Stimulated activated CD4-positive, alpha-beta T cell treated with anti-CD3 and anti-CD28 coated beads, Interleukin-15, amount 100 ng/mL, for 48 hours (primary cell): ENCODE measurements at places on chromosomes 7 and 10.

GRCh38 chr7:3942816-3943745 lies 642.0 kb downstream of the SDK1 start:
- no peak for DNase-seq

DNA sequence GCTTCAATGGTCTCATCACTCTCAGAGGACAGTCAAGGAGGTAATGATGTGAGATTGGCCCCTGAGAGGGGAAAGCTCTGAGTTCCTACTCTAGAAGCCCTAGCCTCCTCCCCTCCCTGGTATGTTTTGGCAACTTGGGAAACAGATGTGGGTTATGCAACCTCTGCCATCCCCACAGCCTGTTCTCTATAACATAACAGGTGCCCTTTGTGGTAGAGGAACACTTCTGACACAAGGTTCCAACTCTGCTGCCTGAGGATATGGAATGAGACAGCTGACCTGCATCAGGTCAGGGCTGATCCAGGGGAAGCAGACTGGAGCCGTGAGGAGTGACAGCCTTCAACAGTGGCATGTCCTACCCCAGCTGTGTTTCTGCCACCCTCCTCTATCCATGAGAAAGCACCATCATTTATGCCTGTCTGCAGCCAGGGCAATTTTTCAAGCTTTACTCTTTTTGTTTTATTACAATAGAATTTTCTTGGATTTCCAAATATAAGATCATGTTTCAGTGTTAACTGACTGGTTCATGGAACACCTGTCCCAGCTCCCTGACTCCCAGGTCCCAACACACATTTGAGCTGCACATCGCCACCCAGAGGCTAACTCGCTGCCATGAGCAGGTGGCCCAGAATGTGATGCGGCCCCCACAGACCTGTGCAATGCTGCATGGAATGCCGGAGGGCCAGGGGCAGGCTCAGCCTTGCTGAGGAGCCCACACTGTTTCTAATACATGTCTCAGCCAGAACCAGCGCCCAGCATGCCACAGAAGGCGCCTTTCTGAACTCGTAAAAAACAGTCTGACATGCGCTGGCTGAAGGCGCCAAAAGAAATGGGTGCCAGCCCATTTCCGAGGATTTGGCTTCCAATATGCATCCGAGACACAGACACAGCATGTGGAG lies 124.8 kb upstream of the CHST15 start:
- no peak for DNase-seq

DNA sequence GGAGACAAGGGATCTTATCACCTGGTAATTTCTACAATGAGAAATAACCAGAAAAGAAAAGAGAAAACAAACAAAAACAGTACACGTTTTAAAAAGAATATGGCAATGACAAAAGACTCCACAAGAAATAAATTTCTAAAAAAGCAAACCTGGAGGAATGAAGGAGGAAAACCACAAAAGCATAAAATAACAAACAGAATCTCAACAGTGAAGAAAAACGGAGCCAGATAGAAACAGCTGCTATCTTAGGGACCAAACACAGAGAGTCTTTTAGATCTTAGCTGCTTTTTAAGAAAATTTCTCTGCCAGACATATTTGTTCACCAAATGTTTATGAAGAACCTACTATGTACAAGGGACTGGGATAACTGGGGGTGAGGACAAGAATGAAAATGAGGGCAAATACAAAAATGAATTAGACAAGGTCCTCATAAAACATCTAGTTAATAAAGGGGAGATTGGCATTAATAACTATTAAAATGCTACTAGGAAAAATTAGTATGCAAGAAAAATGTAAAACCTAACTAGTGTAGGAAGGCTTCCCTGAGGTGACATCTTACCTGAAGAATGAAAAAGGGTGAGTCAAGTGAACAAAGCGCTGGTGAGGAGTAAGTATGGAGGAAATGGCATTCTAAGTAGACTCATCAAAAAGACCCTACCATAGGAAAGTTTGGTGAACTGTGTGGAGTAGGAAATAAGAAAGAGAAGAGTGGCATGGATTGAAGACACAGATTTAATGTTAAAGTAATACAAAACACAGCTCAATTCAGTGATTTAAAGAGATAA lies 34.3 kb downstream of the WASL start:
- DNase-seq, result no peak

DNA sequence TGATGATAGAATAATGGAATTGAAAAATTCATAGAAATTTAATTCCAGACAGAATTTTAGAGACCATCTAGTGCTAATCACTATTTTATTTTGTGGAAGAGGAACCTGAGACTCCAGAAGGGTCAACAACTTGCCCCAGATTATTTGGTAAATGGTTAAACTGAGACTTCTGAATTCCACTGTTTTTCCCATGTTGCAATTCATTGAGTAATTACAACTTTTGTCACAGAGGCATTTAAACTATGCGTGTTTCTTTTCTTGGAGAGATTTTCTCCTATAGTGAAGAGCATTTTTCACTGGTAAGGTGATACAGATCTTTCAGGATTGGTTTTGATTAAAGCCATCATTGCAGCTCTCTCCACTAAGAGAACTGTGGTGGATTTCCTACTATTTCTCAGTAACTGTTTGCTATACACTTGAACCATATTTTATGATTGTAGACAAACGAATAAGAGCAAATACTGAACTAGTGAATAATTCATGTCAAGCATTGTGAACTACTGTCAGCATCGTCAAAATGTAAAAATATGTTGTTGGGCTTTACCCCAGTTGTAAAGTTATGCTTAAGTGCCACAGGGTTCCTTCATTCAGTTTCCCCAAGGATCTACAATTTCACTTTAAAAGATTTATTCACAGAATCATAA lies 26.5 kb downstream of the LRGUK start:
- no peak for DNase-seq

DNA sequence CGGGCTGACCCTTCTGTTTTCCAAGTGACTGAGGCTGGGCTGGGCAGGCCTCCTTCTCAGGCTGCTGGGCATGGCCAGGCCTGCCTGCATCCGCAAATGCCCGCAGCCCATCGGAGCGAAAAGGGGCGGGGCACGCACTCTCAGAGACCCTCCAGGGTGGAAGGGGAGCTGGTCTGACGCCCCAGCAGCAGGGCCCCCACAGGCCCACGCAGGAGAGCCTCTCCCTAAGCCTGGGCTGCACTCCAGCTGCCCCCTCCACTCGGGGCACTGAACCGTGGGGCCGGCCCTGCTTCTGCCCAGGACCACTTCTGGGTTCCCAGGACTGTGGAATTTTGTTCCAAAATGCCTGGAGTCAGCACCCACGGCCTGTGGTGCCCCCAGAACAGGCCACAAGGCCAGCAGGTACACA lies 9.3 kb downstream of the ADAP1 start:
- no peak for DNase-seq

DNA sequence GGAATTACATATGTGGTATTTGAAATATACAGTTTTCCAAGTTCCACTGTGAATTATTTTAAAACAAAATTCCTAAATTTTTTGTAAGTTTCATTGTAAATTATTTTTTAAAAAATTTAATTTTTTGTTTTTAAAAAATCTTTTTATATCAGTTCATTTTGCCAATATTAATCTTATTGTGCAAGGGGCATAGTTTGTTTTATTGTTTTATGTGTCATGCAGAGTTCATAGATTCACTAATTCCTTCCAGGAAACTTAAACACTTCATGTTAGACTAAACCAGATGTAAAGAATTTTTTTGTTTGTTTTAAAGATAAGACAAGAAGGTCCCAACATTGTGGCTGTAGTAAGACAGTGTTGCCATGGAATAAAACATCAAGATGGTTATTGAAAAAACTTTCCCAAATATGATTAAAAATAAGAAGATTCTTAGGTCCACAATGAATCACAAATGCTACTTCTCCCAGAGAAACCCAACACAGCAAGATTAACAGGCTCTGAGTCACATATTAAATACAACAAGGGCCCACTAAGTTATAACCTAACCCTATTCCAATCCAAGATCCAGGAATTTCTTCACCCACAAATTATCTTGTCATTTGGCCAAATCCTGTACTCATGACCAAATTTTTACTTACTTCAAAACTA lies 464.7 kb upstream of the IGFBP3 start:
- DNase-seq, result no peak

DNA sequence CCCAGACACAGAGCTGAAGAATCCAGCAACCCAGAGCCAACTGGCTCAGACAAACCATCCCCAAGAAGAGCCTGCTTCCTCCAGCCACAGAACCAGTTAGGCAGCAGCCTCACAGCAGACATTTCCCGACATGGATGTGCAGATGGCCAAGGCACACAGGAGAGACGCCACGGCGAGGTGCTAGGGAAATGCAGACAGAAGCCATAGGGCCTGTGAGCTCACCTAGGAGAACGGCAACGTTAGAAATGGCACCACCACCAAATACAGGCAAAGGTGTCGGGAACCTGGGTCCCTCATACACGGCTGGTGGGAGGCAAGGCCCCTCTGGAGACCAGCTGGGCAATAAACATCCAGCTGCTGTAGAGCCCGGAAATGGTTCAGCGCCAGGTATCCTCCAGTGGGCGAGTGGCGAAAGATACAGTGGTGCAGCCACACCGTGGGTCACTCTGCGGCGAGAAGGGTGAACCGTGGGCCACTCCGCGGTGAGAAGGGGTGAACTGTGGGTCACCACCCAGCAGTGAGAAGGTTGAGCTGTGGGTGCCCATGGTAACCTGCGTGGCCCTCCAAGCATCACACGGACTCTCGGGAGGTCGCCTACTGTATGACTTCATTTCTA lies 31.2 kb downstream of the JAKMIP3 start:
- no peak for DNase-seq

DNA sequence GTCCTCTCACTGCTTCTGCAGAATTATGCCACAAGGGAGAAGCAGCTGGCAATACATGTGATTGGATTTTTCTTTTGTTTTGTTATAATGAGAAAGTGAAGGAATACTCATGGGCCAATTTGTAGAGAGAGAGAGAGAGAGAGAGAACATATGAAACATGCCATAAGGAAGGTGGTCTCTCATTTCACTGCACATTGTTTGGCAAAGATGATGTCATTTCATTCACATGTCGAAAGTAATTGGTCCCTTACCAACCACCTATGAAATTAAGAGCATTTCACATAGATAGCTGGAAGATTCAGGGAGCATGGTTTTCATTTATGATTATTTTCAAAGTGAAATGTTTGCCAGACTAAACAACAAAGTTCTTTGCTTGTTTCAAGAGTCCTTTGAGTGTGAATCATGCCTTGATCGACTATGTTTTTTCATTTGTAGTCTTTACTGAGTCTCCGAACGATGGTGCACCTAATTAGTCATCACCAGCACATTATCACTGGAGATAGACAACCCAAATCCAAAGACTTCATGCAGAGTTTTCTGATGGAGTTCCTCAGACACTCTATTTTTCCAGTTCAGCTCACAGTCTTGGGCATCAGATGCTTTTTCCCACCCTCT lies 130.1 kb upstream of the ZEB1 start:
- no peak for DNase-seq

DNA sequence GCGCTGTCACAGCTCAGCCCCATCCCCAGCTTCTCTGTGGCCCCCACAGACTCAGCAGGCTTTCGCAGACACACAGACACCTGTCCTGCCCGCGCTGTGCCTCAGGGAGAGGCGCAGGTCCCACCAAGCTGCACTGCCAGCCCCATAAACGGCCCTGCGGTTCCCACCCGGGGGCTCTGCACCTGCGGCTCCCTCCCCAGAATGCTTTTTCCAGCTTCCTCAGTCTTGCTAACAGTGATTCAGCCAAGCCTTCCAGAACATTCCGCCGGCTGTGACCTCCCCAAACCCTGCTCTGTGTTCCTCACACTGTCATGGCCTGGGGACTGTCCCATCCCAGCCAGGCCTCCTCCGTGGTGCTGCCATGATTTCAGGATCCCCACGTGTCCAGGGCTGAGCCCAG lies 27.8 kb upstream of the TNRC18 start:
- DNase-seq, result no peak

- DNase-seq, result no peak
These were observed 276.9 kb downstream of the RPS24 start for GRCh38 chr10:78310481-78311080.

- no peak for DNase-seq
These were observed 350.0 kb upstream of the GALNT17 start for GRCh38 chr7:70781922-70782311.

DNA sequence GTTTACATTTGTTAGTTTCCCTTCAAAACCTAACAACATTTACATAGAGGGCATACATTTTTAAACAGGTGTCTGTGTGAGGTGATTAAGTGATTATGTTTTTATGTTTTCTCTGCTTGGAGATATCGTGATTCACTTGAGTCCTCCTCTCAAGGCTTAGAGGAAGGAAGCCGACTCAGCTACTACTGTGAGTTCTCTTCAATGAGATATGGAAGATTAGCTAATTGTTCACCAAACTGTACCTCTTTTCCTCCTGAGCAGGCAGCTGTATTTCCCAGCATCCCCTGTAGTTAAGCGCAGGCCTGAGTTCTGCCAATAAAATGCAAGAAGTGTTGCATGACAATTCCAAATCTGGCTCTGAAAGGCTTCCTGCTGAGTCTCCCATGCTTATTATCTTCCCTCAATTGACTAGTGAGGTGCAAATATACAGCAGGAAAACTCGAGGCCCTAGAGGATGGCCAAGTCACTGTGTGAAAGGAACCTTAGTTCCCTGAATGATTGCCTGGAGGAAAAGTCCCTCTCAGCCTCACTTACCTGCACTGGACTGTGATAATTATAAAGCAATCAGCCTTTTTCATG lies 528.7 kb downstream of the GRM8 start:
- no peak for DNase-seq

DNA sequence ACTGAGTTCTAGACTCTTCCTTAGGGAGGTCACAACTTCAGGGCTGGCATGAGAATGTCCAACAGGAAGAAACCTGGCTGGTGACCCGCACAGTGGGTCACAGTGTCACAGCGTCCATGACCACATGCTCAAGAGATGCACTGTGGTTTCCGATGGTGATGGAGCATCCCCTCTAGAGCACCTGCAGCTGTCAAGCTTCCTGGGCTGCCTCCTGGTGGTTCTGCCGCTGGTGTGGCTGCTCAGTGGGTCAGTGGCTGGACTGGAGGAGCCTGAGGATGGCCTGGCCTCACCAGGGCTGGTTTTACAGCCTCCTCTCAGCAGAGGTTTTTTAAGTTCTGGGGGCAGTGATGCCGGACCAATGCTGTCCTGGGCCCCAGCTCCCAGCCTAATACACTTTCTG lies 149.3 kb downstream of the SH3PXD2A start:
- no peak for DNase-seq

DNA sequence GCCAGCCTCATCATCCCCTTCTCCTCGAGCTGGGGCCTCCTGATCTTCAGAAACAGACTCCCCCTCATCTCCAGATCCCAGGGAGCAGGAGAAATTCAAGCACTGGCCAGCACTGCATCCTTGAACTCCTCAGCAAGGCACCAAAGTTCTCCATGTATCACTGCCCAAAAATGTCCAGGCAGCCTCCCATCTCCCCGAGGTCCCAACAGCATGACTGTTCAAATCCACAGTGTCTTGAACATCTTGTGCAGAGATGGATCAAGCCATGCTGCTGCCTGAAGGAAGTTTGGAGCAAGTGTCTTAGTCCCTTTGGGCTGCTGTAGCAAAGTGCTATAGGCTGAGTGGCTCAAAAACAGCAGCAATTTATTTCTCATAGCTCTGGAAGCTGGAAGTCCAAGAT lies 115.5 kb upstream of the GALNT17 start:
- DNase-seq, result no peak

- DNase-seq, result no peak
These were observed 441 bp downstream of the BMI1 start for GRCh38 chr10:22321156-22321923.
